ENCODE measurements at places on chromosomes 4 and X.

DNA sequence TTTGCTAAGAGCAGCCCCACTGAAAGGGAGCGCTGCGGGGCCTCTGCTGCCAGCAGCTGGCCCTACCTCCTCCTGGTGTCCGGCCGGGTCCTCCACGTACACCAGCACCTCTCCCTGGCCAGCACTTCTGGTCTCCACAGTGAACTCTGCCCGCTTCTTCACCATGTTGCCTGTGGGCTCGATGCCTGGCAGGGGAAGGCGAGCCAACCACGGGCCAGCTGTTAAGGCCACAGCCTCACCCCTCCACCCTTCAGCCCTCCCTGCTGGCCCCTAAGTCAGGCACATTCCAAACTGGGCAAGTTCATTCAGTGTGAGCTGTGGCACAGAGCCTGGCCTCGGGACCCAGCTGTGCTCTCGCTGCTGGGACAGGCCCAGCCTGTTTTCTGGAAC, 7.8 kb downstream of the FLNA start:
- no peak for DNase-seq

- no peak for DNase-seq
These were observed 32.7 kb downstream of the NLGN3 start for GRCh38 chrX:71177327-71177726.

GRCh38 chrX:154795016-154795415, 10.3 kb downstream of the MPP1 start:
- no peak for DNase-seq

DNA sequence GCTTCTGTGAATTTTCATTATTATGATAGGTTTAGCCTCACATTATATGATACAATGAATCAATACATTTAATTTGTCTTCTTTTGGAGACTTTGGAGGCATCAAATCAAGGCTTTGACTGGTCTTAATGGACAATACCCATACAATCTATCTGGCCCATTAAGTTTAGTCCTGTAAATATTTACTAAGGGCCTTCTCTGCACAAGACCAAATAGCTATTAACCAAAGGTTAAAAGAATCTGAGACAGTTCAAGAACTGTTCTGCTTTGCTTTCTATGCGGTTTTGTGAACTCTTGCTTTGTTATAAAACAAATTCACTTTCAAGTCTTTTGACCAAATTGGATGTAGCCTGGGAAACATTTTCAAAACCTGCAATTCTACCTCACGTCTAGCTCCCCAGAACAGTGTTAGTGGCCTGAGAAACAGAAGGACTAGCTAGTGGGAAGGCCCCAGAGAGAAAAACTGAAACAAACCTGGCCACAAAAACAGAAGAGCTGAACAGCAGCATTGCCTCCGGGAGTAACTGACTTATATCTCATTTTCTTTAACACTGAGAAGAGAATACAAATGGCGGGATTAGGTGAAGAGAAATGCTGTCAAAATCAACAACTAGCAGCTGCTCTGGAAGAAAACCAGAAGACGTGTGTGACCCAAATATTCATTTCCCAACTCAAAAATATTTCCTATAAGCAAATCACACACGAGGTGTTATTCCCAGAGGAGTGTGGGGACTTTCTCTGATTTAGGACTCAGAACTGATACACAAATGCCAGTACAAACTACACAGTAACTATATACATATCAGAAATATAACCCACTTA, 548 bp downstream of the TLR1 start:
- no peak for DNase-seq

DNA sequence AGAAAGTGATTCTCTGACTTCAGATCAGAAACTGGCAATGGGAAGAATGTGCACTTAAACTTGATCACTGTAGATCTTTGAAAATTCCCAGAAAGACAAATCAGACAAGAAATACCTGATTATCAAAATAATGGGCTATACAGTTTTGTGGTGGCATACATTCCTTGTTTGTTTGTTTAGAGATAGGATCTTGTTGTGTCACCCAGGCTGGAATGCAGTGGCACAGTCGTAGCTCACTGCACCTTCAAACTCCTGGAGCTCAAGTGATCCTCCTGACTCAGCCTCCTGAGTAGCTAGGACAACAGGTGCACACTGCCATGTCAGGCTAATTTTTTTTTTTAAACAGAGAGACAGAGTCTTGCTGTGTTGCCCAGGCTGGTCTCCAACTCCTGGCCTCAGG, 81.0 kb upstream of the SPRY1 start:
- DNase-seq: no peak

DNA sequence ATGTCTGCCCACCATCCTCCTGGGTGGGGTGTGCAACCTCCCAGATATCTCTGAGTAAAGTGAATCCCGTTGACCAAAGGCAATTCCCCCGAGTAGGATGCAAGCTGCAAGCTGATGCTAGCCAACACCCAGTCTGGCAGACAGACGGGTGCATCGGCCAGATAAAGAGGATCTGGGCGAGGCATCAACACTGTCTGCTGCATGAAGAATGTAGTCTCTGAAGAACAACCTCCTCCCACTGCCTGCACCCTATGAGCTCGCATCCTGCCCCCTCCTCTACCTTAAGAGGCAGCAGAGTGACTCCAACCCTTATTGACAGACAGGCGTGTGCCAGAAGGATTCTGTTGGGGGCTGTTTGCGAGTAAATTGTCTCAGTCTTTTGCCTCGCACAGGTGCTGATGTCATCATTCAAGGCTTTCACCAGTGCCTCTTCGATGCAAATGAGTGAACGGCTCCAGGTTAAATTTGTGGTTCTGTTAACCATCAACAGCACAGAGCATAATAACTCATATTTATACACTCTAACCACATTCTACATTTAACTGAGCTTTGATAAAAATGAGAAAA, 546.9 kb downstream of the BCOR start:
- no peak for DNase-seq

- DNase-seq: no peak
These were observed 435 bp downstream of the DCX start for GRCh38 chrX:111411557-111411956.

GRCh38 chrX:147637190-147637589, 274.5 kb upstream of the FMR1 start:
- DNase-seq: no peak

- DNase-seq: no peak
These were observed 99.3 kb upstream of the GRPR start for GRCh38 chrX:16023790-16024734.

DNA sequence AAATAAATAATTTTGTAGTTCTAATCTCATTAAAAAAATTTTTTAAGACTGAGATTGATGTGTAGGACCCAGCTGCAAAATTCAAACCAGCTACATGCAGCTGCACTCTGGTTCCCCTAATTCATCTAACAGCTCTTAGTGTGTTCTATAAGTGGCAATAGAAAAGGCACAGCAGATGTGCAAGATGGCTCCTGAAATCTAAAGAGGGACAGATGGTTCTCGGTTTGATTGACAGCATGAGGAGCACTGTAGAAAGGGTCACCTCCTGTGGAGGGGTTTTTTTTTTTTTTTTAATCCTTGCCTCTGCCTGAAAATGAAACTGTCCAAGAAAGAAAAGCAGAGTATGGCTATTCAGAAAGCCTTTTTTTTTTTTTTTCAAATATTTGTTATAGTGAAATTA, 16.9 kb upstream of the OCIAD1 start:
- DNase-seq: no peak

- DNase-seq: no peak
These were observed 48.6 kb upstream of the TMEM164 start for GRCh38 chrX:109954333-109954732.

DNA sequence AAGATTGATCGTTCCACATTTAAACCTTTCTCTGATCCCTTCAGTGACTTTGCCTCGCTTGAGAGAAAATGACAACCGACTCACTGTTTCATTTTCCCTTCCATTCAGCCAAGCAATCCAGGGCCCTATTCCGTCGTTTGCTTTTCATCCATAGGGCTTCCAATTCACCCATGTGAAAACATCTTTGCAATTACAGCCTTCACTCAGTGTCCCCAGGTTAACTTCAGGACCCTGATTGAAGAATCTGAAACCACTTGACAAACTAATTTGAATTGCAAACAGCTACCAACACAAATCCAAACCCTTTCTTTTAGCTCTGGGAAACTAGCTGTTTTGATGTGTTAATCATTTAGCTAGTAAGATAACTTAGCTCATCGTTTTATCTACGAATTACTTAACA, 120.2 kb upstream of the FAM9C start:
- DNase-seq: no peak

- DNase-seq: no peak
These were observed 5.7 kb upstream of the TMEM192 start for GRCh38 chr4:165118256-165118909.

- DNase-seq: no peak
These were observed 3.7 kb downstream of the LIMCH1 start for GRCh38 chr4:41541687-41542094.

DNA sequence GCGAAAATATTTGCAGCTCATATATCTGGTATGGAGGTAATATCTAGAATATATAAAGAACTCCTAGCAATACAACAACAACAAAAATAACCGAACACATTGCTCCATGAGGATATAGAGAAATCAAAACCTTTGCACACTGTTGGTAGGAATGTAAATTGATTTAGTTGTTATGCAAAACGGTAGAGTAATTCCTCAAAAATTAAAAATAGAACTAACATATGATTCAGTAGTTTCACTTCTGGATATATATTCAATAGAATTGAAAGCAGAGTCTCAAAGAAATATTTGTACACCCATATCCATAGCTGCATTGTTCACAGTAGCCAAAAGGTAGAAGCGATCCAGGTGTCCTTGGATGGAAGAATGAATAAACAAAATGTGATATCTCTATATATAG, 203.0 kb upstream of the CNKSR2 start:
- no peak for DNase-seq

DNA sequence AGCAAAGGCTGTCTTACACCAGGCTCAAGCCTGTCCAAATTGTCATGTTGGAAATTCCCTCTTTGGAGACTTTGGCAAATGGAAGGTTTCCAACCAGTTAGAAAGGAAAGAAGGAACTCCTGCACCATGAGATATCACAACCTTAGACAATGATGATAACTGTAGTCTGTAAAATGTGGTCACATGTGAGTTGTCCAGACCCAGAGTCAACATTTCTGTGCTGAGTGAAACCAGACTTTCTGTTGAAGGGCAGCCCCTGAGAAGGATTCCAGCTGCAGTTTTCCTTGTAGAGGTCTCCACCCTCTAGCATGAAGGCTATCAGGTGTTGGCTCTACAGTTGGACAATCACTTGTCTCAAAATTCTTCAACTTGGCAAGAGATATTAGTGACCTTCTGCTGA, 82.4 kb downstream of the SOX3 start:
- no peak for DNase-seq

GRCh38 chr4:24880186-24880585, 32.7 kb downstream of the CCDC149 start:
- no peak for DNase-seq

- DNase-seq: no peak
These were observed 335.8 kb upstream of the SFRP2 start for GRCh38 chr4:154124539-154125255.

GRCh38 chr4:109979920-109980717, 67.4 kb downstream of the EGF start:
- DNase-seq: no peak

DNA sequence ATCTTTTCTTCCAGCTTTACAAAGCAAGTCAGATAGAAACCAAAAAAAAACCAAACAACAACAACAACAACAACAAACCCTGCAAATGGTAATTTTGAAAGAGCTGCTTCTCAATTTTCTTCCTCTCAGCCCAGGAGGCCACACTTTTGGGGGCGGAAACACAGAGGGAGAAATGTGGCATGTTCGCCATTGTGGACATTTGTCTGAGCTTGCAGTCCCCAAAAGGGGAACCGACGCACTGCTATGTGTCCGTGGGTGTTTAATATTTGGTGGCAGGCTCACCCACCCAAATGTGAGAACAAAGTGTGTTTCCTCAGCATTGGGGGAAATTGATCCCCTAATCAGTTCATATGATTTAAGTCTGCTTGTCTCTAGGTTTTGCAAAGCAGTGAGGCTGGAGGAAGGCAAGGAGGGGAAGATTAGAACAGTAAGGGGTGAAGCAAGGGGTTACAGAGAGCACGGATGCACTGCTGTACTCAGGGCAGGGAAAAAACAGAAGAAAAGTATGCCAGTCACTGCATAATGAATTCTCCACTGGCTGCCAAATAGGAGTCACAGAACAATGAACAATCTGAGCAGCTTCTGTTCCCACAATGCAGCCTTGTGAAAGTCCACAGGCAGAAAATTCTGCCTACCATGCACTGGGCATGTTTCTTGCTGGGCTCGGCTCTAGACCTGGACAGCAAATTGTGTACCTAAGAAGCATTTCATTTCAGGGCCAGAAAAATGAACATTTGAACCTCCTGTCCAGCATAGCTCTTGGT, 74.7 kb upstream of the GPM6B start:
- no peak for DNase-seq

GRCh38 chr4:8691151-8691775, 98.7 kb downstream of the CPZ start:
- no peak for DNase-seq

DNA sequence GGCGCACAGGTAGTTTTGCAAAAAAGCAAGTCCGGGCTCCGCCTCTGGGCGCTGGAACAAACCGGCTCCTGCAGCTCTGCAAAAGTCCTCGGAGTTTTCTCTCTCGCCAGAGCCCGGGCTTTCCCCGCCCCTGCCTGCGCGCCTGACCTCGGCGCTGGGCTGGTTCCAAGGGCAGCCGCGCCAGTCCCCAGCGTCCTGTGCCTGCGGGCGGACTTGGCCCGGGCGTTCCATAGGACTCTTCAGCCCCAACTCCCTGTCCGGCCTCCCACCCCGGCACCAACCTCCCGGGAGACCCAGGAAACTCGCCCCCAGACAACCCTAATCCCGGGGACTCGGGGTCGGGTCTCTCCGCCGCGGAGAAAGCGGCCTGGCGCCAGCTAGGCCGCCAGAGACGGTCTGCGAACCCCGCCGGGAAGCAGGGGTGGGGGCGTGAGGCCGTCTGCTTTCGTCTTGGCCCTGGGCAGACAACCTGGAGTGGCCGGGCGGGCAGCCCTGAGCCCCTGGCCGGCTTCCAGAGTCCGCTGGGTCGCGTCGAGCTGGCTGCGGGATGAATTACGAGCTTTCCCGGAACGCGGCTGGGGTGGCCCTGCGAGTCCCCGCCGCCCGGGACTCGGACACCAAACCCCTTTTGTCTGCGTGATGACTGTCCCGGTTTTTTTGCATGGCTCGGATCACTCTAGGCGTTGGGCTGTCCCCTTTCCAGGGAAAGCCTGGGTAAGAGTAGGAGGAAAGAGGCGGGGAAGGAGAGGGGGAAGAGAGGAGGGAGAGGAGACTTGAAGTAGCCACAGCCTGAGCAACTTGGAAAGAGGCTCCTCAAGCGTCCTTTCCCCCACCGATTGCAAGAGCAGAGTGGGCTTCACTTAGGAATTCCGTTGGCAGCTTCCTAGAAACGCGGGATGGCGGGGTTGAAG, 916 bp downstream of the MXRA5 start:
- DNase-seq: no peak

- no peak for DNase-seq
These were observed 17.7 kb upstream of the STX18 start for GRCh38 chr4:4559596-4559995.

GRCh38 chr4:159382856-159383561, 280.1 kb downstream of the RAPGEF2 start:
- DNase-seq: no peak

- no peak for DNase-seq
These were observed 269.0 kb upstream of the PABPC4L start for GRCh38 chr4:134470544-134470943.

GRCh38 chr4:151921811-151922210, 161.0 kb upstream of the GATB start:
- no peak for DNase-seq

Measured in stimulated activated CD4-positive, alpha-beta T cell treated with anti-CD3 and anti-CD28 coated beads, Interleukin-4, amount 100 ng/mL, for 4 hours (primary cell).